Dermis blood vessel endothelial cell (primary cell): ENCODE measurements at places on chromosomes 1 and 21. TPM values are rescaled to one million over a fixed set of nuclear protein-coding genes. Genes with fewer than 3 reads are reported as not detected.

ANKRD65 gene
- 0.28 and 0.51 TPM in 2 replicates for total RNA-seq

C8A gene
- total RNA-seq, result not detected in 2 replicates

DNA sequence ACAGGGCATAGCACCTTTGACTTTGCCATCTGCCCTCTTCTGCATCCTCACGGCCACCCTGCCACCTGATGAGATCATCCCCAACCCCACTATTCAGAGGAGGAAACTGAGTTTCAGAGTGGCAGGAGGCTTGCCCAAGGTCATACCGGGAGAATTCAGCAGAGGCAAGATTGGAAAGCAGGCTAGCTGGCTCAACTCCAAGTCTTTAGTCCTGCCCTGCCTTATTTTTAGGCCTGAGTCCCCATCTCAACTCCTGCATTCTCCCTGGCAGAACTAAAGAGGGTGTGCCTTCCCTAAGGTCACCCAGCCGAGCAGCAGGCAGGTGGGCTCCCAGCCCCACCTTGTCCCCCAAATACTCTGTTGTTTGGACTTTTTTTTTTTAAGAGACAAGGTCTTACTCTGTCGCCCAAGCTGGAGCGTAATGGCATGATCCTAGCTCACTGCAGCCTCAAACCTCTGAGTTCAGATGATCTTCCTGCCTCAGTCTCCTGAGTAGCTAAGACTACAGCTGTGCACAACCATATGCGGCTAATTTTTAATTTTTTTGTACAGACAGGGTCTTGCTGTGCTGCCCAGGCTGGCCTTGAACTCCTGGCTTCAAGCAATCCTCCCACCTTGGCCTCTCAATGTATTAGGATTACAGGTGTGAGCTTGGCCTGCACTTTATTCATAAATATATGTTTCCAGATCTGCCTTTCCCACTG lies 13.8 kb upstream of the FGR start:
- DNase-seq, result no peak

GRCh38 chr1:151196292-151196800 lies 2.0 kb upstream of the PIP5K1A start:
- peak; percentile 92 for DNase-seq

GRCh38 chr1:194045416-194045815 lies 859.0 kb upstream of the B3GALT2 start:
- peak; percentile 5 for DNase-seq

DNA sequence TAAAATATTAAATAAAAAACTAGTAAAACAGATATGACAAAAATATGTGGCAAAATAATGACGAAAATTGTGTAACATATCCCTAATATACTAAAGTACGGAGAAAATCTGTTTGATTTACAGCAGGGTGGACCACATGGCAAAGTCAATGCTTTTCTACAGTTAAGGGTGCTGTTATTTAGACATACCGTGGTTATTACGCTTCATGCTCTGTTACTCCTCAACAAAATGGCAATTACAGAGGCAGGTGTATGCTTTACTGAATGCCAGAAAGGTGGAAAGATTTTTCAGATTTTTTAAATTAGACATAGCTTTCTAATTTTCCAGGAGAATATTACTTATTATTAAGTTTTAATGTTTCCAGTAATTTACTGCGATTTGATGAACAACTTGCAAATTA lies 343.9 kb upstream of the DPYD start:
- DNase-seq, result no peak
